Iris pigment epithelial cell (primary cell): ENCODE measurements at places on chromosomes 4 and X.
A peak's percentile ranks its signal among the peaks of the same experiment; 100 is the strongest.

- DNase-seq = no peak
These were observed 10.7 kb downstream of the PNMA6F start for GRCh38 chrX:153310901-153311300.

DNA sequence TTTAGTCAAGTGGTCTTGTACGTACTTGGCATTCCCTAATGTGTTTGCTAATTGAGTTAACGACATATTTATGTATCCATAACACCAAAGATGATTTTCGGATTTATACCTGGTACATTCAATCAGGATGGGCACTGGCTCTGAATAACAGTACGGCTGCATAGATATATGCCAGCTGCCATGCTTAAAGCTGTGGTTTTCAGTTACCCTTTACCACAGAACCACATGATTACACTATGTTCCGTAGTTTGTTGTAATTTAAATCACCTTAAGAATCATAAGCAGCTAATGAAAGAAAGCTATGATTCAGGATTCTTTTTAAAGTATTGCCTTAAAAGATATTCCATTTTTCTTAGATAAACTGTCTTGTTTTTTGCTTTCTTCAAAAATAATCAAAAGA lies 53.6 kb downstream of the FIP1L1 start:
- DNase-seq = no peak

DNA sequence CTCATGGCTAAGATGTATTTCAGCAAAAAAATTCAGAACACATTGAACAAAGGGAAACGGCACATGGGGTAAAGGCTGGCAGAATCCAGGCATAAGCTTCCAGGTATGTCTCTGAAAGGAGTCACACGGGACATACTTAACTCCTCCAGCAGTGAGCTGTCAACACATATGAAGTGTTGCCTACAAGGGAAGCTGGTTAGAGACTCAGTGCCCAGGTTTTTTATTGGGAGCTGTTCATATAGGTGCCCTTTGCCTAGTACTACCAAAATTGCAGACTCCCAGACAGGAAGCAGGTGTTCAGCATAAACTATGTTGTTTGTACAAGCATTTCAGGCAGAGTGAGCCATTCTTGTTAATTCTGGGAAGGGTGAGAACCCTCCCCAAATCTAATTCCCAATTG lies 77.4 kb upstream of the PUDP start:
- DNase-seq = no peak

DNA sequence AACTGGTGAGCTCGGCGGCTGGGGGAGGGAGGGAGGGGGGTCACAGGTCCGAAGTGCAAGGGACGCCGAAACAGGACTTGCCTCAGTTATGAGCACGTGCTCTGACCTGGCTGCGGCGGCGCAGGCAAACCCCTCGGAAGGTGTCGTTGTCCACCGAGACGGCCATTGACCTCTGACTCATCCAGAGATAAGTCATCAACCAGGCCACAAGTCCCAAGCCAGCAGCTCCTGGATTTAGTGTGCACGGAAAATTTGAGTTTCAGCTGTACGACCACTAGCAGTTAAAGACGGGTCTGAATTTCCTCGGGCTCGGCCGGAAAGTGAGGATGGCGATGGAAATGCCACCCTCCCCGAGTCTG lies 674 bp downstream of the SH3D19 start:
- DNase-seq = peak; percentile 57

DNA sequence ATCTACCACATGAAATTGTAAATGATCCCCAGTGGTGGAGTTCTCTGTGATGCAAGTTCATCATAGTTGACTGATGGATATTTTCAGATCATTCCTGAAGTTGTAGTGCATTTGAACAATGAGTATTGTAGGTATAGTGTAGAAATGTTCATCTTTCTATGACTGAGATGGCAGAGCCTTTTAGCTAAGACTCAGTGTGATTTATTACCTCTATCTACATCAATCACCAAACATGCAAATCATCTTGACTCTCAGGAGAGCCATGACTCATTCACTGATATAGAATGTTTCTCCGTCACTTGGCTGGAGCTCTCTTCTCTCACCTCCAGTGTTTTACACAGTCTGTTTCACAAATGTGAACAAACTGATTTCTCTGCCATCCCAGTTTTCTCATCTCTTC lies 392.6 kb downstream of the IL1RAPL1 start:
- DNase-seq = peak; percentile 13

DNA sequence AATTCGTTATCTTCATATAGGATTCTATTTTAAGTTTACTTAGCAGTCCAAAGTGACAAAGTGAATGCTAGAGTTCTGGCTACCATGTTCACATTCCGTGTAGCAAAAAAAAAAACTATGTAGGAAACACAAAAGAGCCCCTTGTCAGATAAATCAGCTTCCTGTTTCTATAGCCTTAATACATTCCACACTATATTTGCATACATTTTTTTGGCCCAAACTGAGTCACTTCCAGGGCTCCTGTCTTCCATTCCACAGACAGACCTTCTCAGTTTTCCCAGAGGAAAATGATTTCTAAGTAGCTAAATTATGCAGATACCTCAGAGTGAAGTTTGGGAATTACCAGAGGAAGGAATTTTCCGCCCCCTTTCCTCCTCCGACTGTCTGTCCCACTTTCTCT lies 841.9 kb upstream of the HS3ST1 start:
- DNase-seq = no peak

GRCh38 chr4:123896446-123897071 lies 500.0 kb downstream of the SPRY1 start:
- DNase-seq = peak; percentile 48

GRCh38 chrX:47133493-47133892 lies 11.0 kb downstream of the NDUFB11 start:
- DNase-seq = no peak

DNA sequence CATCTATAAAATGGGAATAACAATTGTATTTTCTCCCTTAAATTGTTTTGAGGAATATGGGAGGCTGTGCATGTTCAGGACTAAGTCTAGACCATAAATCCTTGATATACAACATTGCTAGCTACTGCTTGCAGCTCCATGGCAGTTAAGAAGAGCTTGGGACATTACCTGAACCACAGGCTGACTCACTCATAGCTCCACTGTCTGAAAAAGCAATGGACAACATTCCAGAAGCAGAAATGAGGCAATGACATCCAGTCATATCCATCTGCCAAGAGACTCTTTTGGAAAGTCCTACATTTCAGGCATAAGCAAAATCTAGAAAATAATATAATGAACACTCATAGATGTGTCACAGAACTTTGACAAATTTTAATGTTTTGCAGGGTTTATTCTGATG lies 167.3 kb upstream of the LEF1 start:
- peak; percentile 62 for DNase-seq

GRCh38 chr4:70306076-70306475 lies 28.7 kb upstream of the CABS1 start:
- DNase-seq = no peak
